ENCODE measurements at places on chromosomes 16 and 17.
A peak's percentile ranks its signal among the peaks of the same experiment; 100 is the strongest.

GRCh38 chr17:12618557-12618956 is 47.1 kb upstream of the MYOCD start:
- DNase-seq, result peak; percentile 93

DNA sequence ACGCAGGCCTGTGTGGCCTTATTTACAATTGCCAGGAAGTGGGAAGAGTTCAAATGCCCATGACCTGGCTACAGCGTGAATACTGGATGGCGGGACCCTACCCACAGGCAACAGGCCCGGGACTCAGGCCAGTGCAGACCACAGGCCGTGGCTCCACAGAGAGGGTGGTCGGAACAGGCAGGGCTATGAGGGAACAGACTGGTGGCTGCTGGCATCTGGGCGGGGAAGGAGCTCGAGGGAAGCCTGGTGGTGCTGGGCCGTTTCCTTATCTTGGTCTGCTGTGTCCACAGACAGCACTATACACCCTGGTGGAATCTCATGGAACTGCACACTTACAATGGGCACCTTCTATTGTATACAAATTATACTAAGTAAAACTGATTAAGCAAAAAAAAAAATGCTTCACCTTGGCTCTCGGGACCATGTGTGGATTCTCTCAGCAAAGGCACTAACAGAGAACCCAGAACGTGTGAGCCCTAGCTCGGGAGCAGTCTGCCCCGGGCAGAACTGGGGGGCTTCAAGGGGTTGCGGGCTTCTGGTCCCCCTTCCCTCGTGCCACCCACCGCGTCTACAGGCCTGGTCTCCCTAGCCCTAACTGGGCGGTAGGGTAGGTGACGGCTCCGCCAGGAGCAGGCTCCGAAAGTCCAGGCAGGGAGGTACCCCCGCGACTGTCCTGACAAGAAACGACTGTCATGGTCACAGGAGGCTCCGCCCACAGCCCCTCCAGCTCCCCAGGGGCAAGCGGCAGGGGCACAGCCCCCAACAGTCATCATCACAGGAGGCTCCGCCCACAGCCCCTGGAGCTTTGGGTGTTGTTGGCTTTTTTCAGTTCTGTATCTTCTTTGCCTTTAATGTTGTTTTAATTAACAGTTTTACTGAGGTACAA is 21.8 kb downstream of the CEP131 start:
- peak; percentile 44 for DNase-seq

- no peak for DNase-seq
These were observed 976 bp downstream of the ABCC3 start for GRCh38 chr17:50635732-50635981.

- peak; percentile 23 for DNase-seq
These were observed 8.6 kb upstream of the UBE2I start for GRCh38 chr16:1300664-1301476.

GRCh38 chr16:87138316-87138715 is 178.9 kb downstream of the C16orf95 start:
- no peak for DNase-seq

GRCh38 chr17:77831474-77832179 is 126.9 kb upstream of the TNRC6C start:
- peak; percentile 60 for DNase-seq

DNA sequence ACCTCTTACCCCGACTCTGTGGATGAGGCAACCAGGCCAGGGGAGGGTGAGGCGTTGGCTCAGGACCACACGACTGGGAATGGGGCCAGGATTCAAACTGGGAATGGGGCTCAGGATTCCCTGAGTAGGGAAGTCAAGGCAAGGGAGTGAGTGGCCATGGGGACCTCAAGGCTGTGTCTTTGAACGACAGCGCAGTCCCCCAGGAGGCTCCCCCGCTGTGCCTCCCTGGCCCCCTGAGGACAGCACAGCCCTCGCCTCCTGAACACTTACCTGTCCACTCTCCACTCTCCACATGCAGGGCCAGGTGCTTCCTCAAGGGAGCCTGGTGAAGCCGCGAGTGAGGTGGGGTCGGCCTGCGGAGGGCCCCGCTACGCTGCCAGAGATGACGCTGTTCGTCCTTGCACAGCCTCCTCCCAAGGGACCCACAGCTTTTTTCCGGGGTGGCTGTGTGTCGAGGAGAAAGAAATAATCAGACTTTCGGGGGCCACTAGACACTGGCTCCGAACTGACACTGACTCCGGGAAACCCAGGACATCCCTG is 6.9 kb downstream of the ZNF469 start:
- no peak for DNase-seq

DNA sequence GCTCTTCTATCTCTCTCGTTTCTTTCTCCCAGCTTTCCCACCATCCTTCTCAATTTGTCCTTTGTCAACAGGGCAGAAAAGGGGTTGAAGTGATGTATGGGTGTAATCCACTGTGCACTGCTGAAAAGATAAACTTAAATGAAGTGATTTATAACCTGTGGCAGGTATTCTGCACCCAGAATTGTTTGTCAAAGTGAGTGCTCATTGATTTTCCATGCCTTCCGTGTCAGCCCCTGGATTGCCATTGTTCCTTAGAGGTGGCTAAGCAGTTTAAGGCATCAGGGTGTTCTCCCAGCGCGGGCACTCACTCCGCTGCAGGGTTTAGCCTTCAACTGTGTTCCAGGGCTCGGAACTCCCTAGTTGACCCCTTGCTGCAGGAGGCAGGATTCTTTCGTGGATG is 82.9 kb downstream of the PITPNC1 start:
- DNase-seq, result no peak

DNA sequence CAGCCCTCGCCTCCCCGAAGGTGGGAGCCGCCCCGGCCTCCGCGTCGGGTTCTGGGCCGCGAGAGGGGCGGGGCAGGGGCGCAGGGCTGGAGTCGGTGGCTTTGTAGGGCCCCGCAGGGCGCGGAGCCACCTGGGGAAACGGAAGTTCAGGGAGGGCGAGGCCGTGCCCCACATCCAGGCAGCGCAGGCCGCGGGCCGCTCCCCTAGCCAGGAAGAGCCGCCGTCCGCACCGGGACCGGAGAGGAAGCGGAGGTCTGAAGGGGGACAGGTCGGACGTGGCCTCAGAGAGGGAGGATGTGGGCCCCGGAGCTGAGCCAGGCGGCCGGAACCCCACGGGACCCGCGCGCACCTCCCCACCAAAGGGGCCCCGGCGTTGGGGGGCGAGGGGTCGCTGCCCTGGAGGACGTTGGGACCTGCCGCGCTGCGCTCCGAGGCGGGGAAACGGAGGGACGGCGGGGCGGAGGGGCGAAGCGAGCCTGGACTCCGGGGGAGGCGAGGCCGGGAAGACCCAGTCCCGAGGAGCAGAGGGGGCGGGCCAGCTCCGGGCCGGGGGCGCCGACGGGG is 482 bp upstream of the SLC16A3 start:
- no peak for DNase-seq

DNA sequence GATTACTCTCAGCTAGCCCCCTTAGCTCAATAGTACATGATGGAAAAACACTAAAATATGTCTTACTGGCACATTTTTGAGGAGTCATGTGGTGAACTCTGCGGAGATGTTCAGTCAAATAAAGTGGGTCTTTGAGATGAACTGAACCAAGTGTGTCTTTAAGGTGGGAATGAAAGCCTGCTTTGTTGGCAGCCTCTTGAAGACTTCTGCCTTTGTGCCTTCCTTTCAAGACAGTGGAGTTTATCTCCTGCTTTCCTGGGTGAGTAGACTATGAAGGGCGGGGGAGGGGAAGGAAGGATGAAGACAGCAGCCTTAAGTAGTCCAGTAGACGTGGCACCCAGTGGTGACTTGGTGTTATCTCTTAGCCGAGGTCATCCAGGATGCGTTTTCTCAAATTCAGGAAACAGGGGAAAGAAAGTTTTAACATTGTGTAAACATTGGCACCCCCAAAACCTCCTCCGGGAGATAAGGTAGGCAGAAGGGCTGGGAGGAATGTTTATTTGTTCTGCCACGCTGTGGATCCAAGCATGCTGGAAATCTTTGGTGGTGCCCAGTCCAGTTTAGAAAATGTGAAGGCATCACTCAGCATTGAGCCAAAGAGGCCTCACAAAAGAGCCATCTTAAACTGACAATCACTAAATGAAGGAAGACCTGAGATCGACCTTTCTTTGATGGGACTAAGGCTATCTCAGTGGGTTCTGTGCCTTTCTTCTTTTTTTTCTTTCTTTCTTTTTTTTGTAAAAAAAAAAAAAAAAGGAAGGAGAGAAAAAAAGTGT is 220.6 kb downstream of the FTO start:
- no peak for DNase-seq

GRCh38 chr16:52499060-52499440 is 47.9 kb downstream of the TOX3 start:
- no peak for DNase-seq

GRCh38 chr16:66842765-66843164 is 1.4 kb upstream of the CA7 start:
- no peak for DNase-seq

DNA sequence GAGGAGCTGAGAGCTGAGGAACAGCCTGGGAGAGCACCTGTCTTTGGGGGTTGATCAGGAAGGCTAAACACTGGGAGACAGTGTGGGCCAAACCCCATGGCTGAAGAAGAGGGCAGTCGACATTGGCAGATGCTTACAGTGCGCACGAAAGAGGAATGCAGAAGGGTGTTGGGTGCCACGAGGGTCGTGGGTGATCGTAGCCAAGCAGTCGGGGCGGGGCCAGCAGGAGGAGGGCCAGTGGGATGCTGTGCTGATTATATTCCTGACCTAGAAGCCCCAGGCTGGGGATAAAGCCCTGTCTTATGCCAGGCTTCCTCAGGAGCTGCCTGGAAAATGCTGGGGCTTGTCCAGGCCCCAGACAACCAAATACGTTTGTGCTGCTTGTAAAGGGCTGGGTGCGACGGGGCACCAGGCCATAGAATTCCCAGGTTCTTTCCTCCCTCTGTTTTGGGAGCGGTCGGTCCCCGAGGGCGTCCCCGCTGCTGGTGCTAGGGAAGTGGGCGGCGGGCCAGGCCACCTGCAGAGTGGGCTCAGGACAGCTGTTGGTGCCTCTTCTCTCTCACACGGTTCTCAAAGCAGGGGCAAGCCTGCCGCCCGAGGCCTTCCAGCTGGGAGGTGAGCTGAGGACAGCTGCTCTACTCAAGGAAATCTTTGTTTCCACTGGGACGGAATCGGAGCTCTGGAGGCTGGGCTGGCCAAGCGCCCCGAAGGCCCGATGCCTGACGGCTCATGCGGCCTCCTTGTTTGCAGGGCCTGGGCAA is 10.0 kb downstream of the C1QTNF1 start:
- no peak for DNase-seq

DNA sequence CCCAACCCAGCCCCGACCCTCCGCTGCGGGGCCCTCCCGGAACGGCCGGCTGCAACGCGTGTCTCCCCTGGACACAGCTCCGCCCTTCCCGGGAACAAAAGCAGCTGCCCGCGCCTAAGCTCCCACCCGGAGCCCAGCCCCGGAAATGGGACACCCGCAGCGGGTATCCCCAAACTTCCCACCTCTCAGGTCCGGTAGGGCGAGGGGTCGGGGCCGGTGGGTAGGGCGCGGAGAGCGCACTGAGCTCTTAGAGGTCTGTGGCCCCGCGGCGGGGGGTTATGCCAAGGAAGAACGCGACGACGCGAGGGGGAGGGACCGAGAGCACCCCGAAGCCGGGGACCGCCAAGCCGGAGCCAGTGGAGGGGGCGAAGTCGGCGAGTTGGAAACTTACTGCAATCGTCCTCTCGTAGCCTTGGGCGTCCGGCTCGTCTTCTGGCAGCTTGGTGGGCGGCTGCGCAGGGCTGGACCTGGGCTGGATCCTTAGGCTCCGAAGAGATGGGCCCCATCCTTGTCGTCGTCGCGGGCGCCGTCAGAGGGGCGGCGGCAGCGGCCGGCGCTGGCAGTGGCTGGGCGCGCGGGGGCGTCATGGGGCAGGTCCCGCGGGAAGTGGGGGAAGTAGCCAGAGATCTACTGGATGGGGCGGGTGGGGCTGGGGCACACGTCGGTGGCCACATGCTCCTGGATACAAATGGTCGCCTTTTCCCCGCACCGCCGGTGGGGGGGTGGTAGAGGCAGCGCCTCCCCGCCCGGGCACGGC is 6.9 kb downstream of the USP6 start:
- DNase-seq, result peak; percentile 4

GRCh38 chr16:68719993-68720489 is 17.1 kb upstream of the CDH1 start:
- DNase-seq, result no peak

- no peak for DNase-seq
These were observed 15.9 kb downstream of the GRB7 start for GRCh38 chr17:39753514-39754160.

GRCh38 chr17:79919862-79920720 is 80.9 kb upstream of the CBX4 start:
- no peak for DNase-seq

DNA sequence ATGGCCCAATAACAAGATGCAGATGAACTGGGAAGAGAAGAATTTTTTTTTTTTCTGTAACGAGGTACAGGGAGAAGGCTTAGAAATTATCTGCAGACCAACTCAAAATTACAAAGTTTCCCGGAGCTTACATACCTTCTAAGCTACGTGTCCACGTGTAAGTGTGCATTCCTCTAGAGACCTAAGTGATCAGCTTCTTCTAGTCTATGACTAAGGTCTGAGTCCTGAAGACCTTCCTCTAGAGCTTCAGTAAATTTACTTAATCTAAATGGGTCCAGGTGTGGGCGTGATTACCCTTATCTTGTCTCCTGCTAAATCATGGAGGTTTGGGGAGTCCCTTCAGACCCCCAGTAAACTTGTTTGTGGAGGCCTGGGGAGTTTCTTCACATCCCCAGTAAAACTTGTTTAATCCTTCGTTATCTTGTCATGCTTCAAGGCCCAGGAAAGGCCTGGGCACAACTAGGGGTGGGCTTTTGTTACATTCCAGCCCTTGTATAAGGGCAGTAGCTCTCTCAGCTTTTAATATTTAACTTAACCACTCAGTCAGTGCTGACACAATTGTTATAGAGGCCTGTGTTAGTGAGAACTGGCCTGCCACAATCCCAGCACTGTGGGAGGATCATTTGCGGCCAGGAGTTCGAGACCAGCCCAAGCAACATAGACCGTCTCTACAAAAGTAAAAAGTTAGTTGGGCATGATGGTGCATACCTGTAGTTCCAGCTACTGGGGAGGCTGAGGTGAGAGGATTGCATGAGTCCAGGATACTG is 342.3 kb downstream of the SNX29 start:
- peak; percentile 29 for DNase-seq

- DNase-seq, result no peak
These were observed 50.8 kb upstream of the ENDOV start for GRCh38 chr17:80364091-80364691.

DNA sequence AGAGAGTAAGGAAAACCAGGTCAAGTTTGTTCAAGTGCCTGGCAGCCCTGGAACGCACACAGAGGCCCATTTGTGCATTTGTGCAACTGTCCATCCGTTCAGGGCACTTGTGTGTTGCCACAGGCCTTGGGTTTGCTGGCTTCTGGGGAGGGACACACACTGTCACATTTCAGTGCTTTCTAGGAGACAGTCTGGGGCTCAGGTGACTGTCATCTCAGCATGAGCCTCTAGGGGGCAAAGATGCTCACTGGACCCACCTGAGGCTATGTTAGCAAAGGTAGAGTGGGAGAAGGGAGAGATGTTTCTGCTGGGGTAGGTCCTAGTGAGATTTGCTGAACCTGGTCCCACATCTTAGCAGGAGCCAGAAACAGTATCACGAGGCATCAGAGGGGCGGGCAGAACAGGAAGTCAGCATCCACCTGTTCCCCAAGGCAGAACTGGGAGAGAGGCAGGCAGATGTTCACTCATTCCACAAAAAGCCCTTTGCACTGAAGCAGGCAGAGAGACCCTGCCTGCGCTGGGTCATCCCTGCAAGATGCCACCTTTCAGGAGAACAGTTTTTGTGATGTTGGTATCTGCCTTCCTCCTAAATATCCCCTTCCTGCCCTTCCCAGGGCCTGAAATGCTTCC is 48.5 kb downstream of the RAI1 start:
- DNase-seq, result no peak

- DNase-seq, result no peak
These were observed 9.3 kb downstream of the PDE6G start for GRCh38 chr17:81646869-81647600.

- no peak for DNase-seq
These were observed 157.2 kb upstream of the CACNG3 start for GRCh38 chr16:24098896-24099295.
